ENCODE measurements at places on chromosomes 16 and 17. TPM values are rescaled to one million over a fixed set of nuclear protein-coding genes. Genes with fewer than 3 reads are reported as not detected.

Gene KATNIP
- total RNA-seq, result 13.0 TPM

Gene TEX14
- total RNA-seq, result not detected

Gene SOCS1
- total RNA-seq, result 1.9 TPM

Gene CDH3
- 791 TPM for total RNA-seq

Gene PHB1
- 127 TPM for total RNA-seq

Gene IGF2BP1
- total RNA-seq, result under 0.01 TPM

Gene PRR29
- total RNA-seq, result not detected

Gene EPN3
- total RNA-seq, result 20.9 TPM

Gene CD300A
- not detected for total RNA-seq

Gene NR1D1
- total RNA-seq, result 5.7 TPM

Gene SDR42E2
- total RNA-seq, result not detected

Gene CACNG3
- not detected for total RNA-seq

Gene SLC35G6
- not detected for total RNA-seq

Gene NSMCE1
- 116 TPM for total RNA-seq

Gene TBC1D10B
- 35.7 TPM for total RNA-seq

Measured in nasal cavity respiratory epithelium epithelial cell of viscerocranial mucosa (primary cell).